ENCODE measurements at places on chromosomes 12 and 14.
A peak's percentile ranks its signal among the peaks of the same experiment; 100 is the strongest.

- DNase-seq = no peak
Observed at GRCh38 chr12:98727196-98727595, 82.1 kb downstream of the APAF1 start.

GRCh38 chr12:128519426-128519825, 252.5 kb downstream of the TMEM132C start:
- no peak for DNase-seq

DNA sequence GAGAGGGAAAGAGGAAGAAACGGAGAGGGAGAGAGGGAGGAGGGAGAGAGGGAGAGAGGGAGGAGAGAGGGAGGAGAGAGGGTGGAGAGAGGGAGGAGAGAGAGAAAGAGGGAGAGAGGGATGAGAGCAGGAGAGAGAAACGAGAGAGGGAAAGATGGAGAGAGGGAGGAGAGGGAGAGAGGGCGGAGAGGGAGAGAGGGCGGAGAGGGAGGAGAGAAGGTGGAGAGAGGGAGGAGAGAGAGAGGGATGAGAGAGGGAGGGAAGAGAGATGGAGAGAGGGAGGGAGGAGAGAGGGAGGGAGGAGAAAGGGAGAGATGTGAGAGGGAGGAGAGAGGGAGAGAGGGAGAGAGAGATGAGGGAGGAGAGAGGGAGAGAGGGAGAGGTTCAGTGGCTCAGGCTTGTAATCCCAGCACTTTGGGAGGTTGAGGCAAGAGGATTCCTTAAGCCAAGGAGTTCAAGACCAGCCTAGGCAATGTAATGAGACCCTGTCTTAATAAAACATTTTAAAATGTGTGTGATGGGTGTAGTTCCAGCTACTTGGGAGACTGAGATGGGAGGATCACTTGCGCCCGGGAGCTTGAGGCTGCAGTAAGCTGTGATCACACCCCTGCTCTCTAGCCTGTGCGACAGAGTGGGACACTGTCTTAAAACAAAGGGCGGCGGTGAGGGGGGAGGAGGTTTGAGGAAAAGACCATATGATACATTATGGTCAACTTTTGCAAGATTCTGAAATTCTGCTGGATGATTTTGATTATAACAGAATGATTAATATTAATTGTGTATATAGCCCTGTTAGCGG, 21.3 kb upstream of the SNRPF start:
- no peak for DNase-seq

GRCh38 chr12:26318661-26319068, 123.3 kb downstream of the SSPN start:
- no peak for DNase-seq

GRCh38 chr14:72024043-72024407, 91.8 kb downstream of the RGS6 start:
- DNase-seq = peak; percentile 39

Data from NCI-H1417 (cell line).